ENCODE measurements at places on chromosomes 5 and 9.

DNA sequence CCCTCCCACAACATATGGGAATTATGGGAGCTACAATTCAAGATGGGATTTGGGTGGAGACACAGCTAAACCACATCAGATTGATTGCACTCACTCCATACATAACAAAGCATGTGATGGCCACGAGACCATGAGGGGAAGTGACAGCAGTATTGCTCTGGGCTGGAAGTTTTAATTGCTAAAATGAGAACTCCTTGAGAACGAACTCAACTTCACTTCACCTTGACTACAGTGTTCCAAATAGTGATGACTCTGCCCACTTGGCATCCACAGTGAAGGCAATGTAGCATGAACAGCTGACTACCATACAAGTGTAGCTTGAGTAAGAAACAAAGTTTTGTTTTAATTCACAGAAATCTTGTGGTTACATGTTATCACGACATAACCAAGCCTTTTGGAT lies 739 bp upstream of the SPINK7 start:
- peak; percentile 20 for DNase-seq

GRCh38 chr9:136117291-136117915 lies 1.3 kb downstream of the TMEM250 start:
- DNase-seq: peak; percentile 58

DNA sequence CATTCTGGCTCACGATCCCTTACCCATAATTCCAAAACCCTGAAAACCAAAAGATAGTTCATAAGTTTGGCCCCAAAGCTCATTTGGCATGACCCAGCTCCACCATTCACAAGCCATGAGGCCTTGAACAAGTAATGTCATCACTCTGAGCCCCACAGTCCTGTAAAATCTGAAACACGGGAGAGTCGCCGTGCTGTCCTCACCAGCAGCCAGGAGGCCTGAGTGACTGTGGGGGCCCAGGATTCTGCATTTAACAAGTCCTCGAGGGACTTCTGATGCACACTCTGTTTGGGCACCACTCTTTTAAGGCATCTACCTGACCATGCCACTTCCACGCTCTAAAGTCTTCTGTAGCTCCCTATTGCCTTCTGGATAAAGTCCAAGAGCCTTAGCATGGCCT lies 40.8 kb downstream of the DUSP1 start:
- no peak for DNase-seq

- no peak for DNase-seq
Measured at GRCh38 chr9:129209109-129209508, 31.0 kb upstream of the IER5L start.

GRCh38 chr5:79202076-79202475 lies 33.9 kb upstream of the JMY start:
- DNase-seq: no peak

DNA sequence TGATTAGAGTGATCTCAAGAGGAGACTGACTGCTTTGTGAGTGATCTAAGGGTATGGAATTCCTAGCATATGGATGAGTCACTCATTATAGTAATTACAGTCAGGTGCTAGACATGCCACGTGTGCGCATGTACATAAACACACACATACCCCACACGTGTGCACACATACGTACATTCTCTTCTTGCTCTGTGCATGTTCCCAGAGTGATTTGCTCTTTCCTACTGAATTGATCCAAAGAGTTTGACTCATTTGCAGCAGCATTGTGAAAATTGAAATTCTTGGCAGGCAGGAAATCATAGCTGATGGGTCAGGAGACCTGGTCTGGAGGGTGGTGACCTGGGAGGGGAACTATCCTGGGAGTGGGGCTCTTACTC lies 63.8 kb downstream of the ANGPTL2 start:
- no peak for DNase-seq

DNA sequence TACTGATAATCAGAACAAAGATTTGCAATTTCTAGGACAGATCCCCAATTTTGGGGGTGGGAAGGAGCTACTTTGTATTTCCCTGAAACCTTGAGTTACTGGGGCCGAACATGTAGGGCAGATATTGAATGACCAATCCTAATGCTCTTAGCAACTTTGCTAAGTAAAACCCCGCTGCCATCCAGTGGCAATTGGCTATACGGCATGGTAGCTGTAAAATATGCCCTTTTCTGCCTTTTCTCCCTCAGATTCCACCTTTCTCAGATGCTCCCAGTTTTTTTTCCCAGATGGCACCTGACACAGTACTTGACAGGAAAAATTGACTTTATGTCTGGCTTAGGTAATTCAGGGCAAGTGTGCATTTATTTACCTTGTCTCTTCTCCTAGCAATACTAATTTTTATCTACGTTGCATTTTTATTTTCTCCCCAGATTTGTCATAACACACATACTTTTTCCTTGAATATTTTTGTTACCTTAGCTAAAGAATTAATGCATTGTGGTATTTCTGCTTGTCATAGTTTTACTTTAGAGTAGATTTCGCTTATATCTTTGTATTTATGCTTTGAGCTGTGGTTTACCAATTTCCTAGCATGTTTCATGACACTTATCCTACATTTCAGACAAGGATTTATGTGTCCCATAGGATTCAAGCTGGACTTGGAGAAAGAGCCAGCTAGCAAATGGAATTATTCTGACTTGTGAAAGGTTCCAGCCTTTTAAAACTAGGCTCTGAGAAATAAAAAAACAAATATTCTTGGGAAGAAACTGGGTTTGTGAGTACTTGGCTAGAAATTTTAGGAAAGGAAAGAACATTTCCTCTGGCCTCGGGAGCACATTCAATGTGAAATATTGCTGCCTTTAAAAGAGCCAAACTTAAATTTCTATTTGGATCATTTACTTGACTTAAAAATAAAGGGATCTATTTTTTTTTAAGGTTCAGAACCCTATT lies 37.4 kb downstream of the PIK3R1 start:
- peak; percentile 84 for DNase-seq

DNA sequence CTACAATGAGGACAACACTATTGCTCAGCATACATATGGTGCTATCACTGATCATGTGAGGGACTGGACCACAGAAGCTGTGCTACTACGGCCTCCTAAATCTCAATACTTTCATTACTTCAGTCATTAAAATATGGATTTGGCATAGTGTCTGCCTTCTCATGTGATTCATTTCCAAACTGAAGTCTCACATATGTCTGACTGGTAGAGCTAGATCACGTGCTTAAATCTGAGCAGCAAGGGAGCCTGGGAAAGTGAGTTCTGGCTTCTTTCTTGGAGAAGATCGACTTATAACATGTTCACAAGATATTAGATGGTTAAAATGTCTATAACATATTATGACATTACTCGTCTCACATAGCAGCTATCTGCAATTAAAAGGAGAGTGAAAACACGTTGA lies 8.3 kb downstream of the KIF4B start:
- no peak for DNase-seq

DNA sequence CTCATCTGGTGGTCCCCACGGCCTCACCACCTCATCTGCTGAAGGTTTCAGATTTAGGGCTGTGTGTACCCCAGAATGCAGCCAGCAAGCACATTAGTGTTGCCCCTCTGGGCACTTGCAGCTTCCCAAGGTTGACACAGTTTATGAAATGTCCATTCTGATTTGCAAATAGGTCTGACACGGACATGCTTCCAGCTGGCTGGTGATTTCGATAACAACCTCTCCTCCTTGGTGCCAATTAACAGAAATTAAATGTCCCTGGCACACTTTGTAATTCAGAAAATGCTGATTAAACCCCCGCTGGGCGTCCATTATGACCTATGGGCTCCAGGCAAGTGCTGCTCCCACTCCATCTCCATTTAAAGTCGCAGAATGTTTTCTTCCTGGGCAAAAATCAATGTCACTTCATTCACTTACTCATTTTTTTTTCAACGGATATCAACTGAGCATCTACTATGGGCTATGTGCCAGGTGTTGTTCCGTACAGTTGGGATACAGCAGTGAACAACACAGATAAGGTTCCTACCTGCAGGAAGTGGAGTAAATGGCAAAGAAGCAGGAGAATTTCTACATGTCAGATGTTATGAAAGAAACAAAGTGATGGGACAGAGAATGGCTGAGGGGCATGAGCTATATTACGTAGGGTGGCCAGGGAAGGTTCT lies 32.0 kb downstream of the PLAC8L1 start:
- no peak for DNase-seq

DNA sequence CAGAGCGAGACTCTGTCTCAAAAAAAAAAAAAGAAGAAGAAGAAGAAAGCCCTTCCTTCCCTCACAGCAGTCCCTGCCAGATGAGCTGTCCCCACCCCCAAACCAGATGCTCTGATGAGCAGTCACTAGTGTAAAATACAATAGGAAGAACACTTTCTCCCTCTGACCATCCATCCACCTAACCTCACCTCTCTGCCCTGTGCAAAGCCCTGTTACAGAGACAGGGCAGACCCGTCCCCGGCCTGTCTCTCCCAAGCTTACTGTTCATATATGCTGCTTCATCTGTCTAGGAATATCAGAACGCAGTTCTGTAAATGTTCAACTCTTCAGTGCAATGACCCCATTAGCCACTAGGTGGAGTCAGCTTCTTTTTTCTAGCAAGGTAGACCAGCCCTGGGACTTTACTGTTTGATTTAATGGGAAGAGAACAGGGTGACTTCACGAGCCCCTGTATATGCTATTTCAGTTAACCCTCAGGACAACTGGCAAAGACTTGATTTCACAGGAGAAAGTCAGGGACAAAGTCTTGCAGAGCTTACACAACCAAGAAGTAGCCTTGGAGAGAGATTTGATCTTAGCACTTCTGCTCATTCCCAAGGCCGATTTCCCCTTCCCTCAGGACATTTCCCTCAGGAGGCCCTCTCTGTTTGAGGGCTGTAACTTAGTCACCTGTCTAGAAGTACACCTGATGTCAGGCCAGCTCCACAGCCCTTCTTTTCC lies 14.9 kb upstream of the FGFR4 start:
- peak; percentile 85 for DNase-seq

- DNase-seq: peak; percentile 82
Measured at GRCh38 chr9:129174724-129175514, 3.1 kb downstream of the IER5L start.

GRCh38 chr5:56633950-56634349 lies 181.4 kb upstream of the MAP3K1 start:
- no peak for DNase-seq

GRCh38 chr5:34977934-34978613 lies 48.7 kb downstream of the DNAJC21 start:
- no peak for DNase-seq

Measured in suppressor macrophage treated with lipopolysaccharide for 1 hour (primary cell).